Spinal cord (tissue), 10 donors: ENCODE measurements at places on chromosomes 5 and 9.

DNA sequence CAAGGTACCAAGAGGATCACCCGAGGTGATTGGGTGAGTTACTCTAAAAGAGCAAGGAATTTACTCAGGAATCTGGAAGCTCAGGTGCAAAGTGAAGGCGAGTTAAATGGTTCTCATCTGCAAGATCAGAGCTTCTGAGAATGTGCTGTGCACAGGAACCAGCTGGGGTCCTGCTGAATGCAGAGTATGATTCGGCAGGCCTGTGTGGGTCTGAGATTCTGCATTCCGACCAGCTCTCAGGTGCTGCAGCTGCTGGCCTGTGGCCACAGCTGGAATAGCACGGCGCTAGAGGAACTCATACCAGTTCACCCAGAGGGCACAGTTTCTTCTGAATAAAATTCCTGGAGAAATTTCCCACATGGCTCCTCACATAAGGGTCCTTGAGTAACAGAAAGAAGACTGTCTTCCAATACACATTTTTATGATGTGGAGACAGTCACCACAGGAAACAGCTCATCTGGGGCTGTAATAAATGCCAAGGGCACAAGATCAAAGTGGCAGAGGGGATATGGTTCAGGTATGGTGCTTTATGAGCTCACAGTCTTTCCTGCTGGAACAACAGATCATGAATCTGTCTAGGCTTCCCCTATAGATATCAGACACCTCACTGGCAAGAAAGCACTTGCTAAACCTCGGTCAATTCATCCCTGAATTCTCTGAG, 83.9 kb downstream of the PTPN3 start:
- DNase-seq = no peak

GRCh38 chr9:69535911-69536310, 136.3 kb downstream of the APBA1 start:
- DNase-seq = no peak

DNA sequence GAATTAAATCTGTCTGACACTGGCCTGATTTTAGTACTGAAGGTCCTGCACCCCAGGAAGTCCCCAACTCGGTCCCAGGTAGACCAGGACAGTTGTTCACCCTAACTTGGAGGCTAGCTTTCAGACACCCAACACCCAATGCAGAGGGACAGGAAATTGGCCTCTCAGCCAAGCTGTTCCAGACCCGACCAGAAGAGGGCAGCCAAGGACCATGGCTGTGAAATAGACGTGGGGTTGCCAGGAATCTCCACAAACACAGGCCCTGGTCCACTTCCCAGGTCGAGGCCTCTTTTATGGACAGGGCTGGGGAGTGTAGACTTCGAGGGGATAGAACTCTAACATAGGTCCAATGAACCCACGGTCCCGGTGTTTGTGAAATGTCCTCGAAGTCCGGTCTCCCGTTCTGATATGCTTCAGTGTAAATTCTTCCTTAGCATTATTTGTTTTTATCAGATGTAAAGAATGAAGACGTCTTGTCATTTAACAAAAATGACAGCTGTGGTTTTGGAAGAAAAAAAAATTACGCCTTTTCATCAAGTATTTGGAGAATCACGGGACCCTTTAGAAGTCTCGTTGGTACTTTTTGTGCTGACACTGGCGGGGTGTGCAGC, 260.3 kb upstream of the ADAMTS16 start:
- peak; percentile 59 for DNase-seq

DNA sequence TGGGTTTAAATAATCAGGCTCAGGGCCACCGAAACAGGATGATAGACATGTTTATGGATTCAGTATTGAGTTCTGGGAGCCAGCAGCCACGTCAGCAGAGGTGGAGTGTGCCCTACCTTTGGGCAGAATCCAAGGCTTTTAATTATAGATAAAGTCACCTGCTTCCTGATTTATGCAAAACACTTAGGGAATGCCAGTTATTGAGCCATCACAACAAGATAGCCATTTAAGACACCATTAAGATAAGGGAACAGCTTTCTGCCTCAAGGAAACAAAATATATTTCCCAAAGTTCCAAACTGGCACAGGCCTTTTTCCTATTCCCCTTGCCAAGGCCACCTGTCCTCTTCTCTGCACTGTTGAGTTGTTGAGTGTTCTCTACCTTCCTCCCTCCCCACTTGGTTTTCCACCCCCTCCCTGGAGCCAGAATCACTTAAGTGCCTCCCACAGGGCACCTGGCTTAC, 2.4 kb downstream of the CCL28 start:
- peak; percentile 16 for DNase-seq

DNA sequence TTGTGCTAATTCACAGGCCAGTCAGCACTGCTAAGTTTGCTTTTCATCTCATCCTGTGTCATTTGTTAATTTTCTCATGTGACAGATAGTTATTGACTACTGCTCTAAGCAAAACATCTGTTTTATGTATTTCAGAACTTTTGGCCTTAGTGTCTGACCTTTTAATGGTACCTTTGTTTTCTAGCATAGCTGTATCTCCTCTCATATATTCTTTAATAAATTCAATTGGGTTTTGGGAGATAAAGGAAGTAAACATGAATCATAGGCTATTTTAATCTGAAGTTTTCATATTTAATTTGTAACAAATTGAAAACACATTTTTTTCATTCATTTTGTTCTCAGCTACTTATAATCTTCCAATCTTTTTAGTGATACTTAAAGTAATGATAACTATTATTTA, 13.1 kb downstream of the NDUFAF2 start:
- no peak for DNase-seq
